ENCODE measurements at places on chromosomes 1 and 21.

- DNase-seq: no peak
Observed at GRCh38 chr21:34715518-34715917, 46.7 kb downstream of the CLIC6 start.

- no peak for DNase-seq
Observed at GRCh38 chr1:219538886-219539285, 74.0 kb downstream of the ZC3H11B start.

DNA sequence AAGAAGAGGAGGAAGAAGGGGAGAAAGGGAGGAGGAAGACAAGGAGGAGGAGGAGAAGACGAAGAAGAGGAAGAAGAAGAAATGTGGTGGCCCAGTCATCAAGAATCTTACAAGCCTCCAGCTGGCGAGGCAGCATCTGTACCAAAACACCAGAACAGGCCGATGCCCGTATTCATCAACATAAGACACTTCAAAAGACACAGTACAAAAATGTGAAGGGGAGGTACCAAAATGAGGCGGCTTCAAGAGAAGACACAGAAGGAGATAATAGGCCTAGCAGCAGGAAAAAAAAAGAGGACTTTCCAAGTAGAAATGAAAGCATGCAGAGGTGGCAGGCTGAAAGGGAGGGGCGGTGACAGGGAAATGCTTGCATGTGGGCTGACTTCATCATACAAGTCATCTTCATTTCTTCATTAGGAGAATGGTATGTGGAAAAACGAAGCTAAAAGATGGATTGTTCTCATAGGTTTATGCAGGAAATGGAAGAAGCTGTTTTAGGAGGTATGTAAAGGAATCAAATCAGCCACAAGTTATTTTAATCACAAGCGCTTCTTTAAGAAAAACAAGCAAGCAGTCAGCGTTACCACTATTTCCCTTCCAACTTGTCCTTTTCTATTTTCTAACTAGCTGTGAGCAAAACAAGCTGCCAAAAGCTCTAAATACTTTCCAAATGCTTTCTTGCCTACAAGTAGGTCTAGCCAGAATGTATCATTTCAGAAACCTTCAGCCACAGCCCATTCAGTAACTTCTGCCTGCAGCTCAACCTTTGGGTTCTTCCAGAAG lies 192.3 kb downstream of the SLC45A1 start:
- no peak for DNase-seq

DNA sequence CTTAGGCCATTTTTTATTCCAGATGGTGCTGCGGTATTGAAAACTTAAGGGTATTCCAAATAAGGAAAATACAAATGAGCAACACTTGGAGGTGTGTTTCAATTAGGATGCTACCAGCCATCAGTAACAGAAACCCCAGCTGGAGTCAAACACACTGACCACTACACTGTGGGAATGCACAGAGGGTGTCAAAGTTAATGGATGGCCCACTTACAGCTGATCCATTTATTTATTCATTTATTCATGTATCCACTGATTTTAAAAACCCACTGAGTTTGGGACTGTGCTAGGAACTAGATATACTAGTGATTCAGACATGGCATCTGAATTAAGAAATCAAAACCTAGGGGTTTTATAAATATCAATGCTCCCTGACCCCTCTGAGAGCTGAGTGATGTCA lies 24.5 kb upstream of the GJA5 start:
- DNase-seq: no peak

- no peak for DNase-seq
Observed at GRCh38 chr1:165259706-165260428, 96.6 kb downstream of the LMX1A start.

DNA sequence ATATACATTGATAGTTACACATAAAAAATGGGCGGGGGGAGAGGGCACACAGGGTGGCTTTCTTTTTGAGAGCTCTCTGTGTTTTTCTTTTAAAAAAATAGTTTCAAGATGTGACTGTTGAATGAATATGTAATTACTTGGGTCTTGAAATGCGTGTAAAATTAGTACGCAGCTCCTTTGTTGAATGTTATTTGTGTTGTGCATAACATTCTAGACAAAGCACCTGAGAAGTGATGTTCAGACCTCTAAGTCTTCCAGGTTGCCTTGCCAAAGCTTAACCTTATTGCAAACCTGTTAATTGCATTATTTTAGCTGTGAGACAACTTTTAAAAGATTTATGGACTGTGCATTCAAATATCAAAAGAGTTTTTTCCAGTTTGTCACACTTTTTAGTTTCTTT lies 5.4 kb downstream of the PBX1 start:
- DNase-seq: no peak

DNA sequence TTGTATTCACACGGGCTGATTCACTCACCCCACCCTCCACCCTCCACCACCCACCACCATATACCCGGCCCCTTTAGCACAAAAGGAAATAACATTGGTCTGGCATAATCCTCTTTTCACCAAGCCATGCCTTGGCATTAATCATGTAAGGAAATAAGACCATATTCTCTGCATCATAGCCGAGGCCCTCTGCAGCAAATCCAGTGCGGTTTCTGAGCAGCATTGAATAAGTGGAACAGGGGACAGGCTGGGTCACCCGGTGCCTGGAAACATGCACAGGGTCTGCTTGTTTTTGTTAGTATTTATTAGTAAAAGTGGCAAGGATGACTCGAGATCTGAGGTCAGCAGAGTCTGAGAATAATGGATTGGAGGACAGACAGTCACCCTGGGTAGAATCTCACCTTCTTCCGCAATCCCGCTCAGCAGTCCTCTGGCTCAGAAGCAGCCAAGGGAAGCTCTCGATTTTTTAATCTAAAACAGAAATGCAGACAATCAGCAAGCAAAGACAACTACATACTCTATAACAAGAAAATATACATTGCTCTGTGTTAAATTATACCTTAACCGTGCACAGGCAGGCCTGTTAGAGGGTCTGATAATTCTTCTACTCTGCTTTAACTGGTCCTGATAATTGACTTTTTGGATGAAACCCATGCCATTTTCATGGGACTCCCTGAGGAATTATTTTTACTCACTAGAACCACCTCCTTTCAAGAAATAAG lies 52.4 kb upstream of the CDC42BPA start:
- DNase-seq: no peak

DNA sequence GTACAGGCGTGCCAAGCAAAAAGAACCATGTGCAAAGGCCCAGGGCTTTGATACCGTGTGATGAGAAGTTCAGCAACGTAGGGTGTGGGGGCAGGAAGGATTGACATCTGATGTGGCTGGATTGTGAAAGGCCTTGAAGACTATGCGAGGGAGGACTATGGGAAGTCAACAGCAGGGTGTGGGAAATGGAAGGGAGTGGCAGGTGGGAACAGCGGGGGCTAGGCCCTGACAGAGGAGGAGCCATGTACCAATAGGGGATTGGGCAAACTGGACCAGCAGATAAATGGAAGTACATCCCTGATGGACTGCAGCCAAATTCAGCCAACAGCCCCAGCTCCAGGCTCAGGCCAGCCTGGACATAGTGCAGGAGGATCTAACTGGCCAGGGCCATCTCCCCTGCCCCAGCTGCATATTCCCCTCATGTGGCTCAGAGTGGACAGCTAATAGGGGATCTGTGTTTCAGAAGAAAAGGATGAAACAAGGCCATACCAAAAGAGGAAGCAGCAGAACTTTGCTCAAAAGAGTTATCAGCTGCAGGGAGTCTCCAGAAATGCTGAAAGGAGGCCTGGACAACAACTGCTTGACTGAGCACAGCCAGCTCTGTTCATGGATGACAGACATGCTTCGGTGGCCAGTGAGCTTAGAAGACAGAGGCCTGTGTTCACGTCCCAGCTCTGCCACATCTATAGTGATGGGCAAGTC lies 140.2 kb upstream of the SGIP1 start:
- no peak for DNase-seq

DNA sequence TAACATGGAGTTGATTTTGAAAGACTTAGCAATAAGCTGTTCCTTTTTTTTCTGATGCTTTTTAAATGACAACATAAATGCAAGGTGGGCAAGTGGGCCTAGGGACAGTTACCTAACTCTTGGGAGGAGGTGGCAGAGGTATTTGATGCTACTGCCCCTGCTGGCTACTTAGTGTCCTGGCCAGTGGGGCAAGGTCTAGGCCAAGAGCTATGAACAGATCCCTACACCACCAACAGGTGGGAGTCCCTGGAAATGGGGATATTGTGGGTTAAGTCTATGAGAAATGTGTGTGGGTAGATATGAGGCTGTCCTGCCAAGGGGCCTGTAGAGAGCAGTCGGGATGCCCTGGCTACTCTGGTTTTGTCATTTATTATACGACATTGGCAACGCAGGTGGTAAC lies 31.3 kb upstream of the B3GALT5 start:
- no peak for DNase-seq

GRCh38 chr1:54597455-54598030 lies 25.8 kb downstream of the FAM151A start:
- DNase-seq: no peak

DNA sequence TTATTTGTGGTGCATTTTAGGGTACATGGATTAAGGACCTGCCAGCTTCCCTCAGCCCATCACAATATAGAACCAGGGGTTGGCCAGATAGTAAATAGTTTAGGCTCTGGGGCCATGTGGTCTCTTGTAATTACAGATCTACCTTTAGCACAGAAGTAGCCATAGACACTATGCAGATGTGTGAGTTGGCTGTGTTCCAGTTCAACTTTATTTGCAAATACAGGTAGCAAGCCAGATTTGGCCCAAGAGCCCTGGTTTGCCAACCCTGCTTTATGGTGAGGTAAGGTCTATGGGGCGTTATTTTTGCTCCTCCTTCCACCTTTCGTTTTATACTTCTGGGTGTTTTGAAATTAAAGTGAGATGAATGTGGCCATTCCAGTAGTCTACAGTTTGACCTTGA lies 48.7 kb downstream of the MRPS6 start:
- no peak for DNase-seq

- no peak for DNase-seq
Observed at GRCh38 chr21:45763074-45763473, 119.5 kb downstream of the PCBP3 start.

- no peak for DNase-seq
Observed at GRCh38 chr1:29478879-29479278, 242.6 kb downstream of the PTPRU start.

DNA sequence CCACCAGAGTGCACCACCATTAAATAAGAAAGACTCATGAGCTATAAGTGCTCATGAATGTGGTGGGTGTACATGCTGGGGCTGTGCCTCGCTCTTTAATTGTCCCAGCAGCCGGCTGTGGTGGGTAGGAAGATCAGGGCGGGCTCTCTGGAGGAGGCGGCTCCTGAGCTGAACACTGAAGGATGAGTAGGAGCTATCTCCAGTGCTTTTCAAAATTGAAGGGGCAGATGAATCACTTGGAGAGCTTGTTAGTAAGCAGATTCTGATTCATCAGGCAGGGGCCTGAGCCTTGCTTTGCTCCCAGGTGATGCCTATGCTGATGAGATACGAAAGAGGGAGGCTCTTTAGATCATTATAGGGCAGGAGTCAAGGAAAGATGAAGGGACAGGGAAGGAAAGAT lies 54.1 kb downstream of the ETS2 start:
- no peak for DNase-seq

- no peak for DNase-seq
Observed at GRCh38 chr1:14138687-14139086, 438.7 kb downstream of the PRDM2 start.

DNA sequence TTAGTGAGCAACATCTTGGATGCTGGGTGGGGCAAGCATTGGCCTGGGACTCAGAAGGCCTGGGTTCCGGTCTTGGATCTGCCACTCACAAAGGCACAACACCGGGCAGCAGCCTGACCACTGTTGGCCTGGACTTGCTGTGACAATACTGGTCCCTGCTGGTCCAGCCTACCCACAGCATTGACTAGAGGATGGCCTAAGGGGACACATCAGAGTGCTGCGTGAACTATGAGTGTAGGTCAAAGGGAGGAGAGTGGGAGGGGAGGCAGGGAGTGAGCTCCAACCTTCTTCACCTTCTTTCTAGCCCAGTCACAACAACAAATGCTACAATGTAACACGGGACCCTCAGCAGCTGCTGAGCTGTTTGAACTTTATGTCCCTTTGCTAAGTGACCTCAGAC lies 31.1 kb downstream of the TMEM50A start:
- no peak for DNase-seq

DNA sequence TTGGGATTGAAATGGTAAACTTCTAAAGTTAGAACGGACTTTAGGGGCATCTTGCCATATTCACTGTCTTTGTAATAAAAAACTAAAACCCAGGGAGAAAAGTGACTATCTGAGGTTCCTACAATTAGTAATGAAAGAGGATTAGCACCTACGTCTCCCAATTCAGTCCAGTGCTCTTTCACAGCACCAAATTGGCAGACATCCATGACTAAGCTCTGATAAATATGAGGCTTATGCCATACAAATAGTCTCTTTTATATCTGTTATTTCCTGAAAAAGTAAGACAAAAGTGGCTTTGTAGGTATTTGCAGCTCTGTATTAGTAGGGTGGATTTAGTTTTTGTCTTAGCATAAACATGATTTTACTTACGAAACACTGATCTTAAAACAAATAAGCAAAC lies 315.0 kb upstream of the NRIP1 start:
- no peak for DNase-seq

- no peak for DNase-seq
Observed at GRCh38 chr1:48939042-48939441, 162.4 kb upstream of the BEND5 start.

DNA sequence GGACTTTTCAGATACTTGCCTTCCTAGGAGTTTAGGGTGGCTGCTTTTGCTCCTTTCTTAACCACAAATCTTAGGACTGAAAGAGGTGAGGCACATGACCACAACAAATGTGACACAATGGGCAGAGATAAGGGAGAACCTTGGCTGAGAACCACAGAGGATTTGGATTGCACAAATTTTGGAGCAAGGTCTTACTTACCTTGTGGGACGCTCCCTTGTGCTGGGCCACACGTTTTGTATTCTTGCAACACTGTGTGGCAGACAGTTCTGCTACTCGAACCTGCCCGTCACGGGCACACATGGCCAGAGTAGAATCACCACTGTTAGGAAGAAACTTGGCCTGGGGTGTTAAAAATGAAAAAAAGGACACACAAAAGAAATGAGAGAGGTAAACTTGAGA lies 23.9 kb downstream of the DCAF8 start:
- DNase-seq: no peak

DNA sequence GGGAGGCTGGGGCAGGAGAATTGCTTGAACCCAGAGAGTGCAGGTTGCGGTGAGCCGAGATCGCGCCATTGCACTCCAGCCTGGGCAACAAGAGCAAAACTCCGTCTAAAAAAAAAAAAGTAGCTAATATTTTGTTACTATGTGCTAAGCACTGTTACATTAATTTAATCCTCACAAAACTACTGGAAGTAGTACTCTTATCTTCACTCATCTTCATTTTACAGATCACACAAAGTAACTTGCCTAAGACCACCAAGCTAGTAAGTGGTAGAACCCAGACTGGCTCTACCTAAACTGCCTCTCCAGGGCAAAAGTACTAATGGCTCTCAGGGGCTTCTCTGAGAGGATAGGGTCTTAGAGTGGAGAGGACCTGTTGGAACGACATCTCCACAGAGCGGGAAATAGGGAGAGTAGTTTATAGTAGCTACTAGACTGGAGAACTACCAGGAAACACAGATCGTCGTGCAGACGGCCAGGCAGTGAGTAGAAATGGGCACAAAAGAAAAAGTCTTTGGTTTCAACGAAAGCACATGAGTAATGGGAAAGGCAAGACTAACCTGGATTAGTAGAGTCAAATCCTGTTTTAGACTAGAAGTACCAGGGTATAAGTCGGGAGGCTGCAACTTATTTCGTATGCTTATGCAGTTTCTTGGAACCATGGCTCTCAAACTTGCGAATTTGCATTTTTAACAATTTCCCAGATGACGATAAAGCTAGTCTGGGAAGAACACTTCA lies 1.4 kb downstream of the CLCC1 start:
- no peak for DNase-seq

All from stimulated activated CD4-positive, alpha-beta T cell treated with anti-CD3 and anti-CD28 coated beads, Interleukin-15, amount 100 ng/mL, for 48 hours (primary cell).